ENCODE measurements at places on chromosomes 11 and 22.

DNA sequence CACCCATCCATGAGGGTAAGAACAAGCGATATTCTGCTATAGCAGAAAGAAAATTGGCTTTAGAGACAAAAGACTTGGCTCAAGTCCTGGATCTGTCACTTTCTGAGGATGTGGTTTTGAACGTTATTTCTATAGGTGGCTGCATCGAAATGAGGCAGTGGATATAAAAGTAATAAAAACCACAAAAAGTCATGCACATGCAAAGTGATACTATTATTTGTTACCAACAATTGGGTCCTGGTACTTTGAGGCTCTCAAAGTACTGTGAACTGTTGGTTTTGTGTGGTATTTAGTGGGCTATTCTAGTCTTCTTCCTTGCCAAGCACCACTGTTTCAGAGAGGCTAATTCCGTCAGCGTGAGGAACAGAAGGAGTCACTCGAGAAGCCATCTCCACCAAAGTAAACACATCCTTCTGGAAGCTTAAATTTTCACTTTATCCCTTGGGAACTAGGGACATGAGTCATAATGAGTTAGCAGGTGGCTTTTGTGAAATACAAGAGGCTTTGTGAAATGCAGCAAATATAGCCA is 13.1 kb downstream of the UBASH3B start:
- DNase-seq: no peak

GRCh38 chr11:44868455-44869421 is 81.9 kb downstream of the TP53I11 start:
- DNase-seq: no peak

GRCh38 chr11:107040433-107041087 is 22.3 kb upstream of the GUCY1A2 start:
- DNase-seq: no peak

GRCh38 chr11:106619320-106619990 is 398.8 kb downstream of the GUCY1A2 start:
- no peak for DNase-seq

DNA sequence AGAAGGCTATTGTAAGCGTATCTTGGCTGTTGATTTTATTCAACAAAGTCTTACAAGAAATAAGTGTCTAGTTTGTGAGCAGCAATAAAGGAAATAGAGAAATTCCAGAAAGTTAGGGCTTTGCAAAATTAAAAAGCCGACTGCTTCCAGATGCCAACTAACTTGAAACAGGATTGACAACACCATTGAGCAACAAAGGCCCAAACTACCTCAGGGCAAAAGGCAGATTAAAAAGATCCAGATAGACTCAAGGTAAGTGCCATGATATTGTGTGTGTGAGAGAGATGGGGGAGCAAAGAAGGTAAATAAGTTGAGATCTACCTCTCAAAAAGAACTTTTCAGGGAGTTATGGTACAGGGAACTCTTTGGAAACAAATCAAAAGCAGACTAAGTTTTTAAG is 49.1 kb downstream of the PARVG start:
- no peak for DNase-seq

- no peak for DNase-seq
These were observed 128.8 kb downstream of the ARHGAP42 start for GRCh38 chr11:100815787-100816330.

DNA sequence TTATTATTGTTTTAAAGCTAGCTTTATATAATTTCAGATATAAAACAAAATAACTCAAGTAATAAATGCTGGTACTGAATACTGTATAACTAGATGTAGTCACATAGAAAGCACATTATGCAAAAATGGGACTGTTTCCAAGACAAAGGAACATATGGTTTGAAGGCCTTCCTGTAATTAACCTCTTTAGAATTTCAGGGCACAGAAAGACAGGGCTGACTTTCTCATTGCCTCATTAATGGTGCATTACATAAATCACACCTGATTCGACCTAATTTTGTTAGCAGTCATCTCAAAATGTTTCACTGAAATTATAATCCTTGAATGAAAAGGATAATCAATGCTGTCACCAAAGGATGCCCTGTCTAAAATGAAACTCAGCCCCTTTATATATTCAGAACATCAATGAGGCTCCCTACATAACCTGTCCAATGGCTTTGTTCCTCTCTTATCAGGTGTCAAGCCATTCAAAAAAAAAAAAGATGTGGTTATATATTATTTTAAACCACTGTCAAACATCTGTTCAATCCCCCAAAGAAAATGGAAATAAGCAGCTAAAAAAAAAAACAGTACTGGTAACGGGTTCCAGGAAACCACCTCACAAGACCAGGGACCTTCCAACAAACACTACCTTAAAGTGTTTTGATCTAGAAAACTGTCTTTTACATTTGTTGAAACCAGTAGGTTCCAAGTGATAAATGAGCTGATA is 77.4 kb downstream of the FAM168A start:
- DNase-seq: no peak

- DNase-seq: no peak
These were observed 16.6 kb upstream of the NLRP6 start for GRCh38 chr11:261624-262023.

- DNase-seq: no peak
These were observed 64.2 kb downstream of the CELSR1 start for GRCh38 chr22:46473021-46473779.

- DNase-seq: no peak
These were observed 25.4 kb downstream of the LRRC55 start for GRCh38 chr11:57207168-57207567.

- DNase-seq: no peak
These were observed 9.2 kb upstream of the P2RY6 start for GRCh38 chr11:73262851-73263495.

- peak; percentile 77 for DNase-seq
These were observed 1.8 kb downstream of the IGF2 start for GRCh38 chr11:2137202-2138067.

- DNase-seq: peak; percentile 71
These were observed 307.5 kb downstream of the ETS1 start for GRCh38 chr11:128279866-128280265.

GRCh38 chr11:123056835-123057491 is 5.0 kb downstream of the HSPA8 start:
- no peak for DNase-seq

GRCh38 chr11:119350302-119350701 is 3.8 kb upstream of the MFRP start:
- no peak for DNase-seq

- peak; percentile 61 for DNase-seq
These were observed 335 bp downstream of the TMEM138 start for GRCh38 chr11:61362542-61362875.

DNA sequence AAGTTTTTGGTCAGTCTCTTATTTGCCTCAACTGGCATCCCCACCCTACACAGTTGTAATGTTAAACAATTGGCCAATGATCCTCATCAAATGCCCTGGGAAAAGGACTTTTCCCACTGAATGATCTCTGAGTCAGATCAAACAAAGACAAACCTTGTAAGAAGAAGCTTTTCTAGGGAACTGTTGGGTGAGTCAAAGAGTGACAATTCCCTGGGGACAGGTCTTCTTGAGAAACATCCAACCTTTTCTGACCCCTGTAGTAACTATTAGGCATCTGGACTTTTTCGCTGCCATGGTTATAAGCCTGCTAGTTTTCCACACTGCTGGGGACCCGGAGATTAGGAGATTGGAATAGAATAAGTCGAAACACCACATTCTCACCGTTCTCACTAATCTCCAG is 789.8 kb upstream of the API5 start:
- no peak for DNase-seq

- DNase-seq: no peak
These were observed 142.4 kb downstream of the CACNA1I start for GRCh38 chr22:39712751-39713525.

GRCh38 chr22:43441216-43441615 is 29.4 kb downstream of the MPPED1 start:
- DNase-seq: no peak

DNA sequence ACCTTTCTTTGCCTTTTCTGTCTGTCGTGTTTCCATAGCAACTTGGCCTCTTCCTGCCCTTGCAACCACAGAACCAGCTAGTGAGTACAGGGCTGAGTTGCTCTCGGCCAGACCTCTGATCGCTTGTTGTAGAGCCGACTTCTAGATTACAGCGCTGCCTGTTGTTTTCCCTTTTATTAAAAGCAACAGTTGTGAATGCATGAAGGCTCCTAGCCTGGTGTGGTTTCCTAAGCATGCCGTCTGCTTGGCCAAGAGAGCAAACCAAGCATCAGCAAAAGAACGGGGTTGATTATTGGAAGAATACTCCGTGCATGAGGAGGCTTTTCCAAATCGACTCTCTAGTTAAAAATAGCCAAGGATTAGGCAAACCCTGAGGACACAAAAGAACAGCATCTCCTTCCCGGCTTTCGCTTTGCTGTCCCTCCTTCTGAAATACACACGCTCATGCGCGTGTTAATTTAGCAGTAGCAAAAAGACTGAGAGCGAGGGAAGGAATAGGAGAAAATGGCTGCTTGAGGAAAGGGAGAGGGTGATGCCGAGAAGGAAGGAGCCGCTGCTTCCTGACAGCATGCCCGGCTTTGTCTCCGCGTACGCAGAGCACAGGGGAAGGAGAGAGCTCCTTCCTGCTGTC is 71.5 kb upstream of the TTC12 start:
- peak; percentile 72 for DNase-seq

DNA sequence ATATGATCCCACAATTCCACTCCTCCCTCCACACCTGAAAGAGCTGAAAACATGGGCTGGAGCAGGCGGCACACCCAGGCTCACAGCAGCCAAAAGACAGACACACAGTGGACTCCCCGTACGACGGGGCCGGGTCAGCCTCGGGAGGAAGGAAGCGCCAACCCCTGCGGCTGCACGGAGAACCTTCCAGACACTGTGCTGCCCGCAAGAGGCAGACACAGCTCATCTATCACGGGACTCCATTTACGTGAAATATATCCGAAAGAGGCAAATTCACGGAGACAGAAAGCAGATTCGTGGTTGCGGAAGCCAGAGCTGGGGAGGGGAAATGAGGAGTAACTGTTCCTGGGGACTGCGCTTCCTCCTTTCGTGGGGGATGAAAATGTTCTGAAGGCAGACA is 165.0 kb downstream of the BRD1 start:
- DNase-seq: no peak

DNA sequence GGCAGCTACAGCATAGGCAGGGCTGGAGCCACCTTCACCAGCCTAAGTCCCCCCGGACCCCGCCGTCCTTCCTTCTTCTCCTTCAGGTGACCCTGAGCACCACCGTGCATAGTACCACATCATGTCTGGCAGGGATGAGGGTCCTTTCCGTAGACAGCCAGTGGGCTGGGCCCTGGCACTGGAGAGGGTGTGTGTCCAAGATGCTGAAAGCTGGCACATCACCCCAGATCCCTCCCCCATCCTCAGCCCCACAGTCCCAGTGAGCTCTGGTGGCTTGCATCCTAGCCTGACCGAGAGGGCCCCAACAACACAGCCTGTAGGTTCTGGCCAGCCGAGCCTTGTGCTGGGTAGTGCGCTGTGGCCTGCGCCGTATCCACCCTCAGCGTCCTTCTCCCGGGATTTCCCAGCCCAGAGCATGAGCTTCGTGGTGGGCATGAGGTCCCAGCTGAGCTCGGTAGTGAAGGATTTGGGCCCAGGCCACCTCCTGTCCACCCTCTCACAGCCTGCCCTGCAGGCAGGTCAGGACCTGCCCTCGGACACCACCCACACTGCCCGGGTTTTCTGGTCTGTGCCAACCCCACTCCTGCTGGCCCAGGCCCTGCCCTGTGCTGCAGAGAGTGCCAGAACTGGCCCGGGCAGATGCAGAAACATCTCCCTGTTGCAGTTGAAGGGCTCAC is 1124.3 kb downstream of the BRD1 start:
- DNase-seq: no peak

- peak; percentile 78 for DNase-seq
These were observed 91.5 kb downstream of the ABTB2 start for GRCh38 chr11:34266090-34266912.

- DNase-seq: peak; percentile 40
These were observed 49.7 kb downstream of the CCDC34 start for GRCh38 chr11:27313157-27313821.

- DNase-seq: no peak
These were observed 351.5 kb downstream of the BRD1 start for GRCh38 chr22:49476176-49476575.

GRCh38 chr22:23688121-23688520 is 2.7 kb upstream of the RGL4 start:
- DNase-seq: no peak

DNA sequence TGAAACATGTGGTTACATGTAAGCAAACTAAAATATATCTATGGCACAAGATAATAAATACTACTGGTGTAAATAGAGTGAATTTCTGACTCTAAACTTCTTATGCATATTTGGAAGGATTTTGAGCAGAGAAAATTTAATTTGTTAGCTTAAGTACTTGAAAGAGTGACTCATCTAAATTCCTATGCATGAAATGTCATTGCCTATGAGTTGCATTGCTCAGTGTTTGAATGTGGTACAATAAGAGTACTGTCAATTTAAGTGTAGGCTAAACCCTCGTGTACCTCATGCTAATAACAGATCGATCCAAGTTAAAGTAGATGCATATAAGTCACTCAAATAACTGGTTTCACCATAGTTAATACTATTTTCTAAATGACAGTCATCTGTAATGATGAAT is 5.3 kb upstream of the CARD18 start:
- DNase-seq: peak; percentile 41

DNA sequence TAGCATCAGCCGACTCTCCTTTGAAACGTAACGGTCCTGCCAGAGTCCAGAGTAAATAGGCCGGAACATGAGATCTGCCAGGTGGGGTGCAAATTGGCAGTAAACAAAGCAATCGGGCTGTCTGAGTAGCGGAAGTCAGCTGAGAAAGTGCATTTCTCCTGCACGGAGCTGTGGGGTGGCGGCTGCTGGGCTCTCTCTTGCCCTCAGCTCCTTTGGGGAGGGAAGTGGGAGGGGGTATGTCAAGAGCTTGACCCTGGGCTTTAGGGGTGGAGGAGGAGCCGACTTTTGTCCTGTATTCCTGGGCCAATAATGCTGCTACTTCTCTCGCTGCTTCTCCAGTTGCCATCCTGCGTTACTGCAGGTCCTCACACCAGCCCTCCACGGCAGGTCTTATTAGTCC is 11.6 kb downstream of the GRIK4 start:
- no peak for DNase-seq

DNA sequence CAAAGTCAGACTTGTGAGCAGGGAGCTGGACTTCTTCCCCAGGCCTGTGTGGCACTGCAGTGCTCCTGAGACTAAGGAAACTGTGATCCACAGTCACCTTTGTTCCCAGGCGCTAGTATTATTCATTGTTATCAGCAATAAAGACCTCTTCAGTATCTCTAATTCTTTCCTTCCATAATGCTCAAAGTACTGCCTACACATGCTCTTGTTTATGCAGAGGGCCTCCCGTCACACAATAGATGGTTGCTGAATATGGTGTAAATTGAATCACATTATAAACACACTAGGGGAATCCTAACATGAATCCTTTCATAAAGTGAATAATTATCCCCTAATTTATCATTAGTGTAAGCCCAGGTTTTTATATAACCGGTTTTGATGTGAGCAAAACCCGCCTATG is 493.3 kb downstream of the BUD13 start:
- DNase-seq: no peak

DNA sequence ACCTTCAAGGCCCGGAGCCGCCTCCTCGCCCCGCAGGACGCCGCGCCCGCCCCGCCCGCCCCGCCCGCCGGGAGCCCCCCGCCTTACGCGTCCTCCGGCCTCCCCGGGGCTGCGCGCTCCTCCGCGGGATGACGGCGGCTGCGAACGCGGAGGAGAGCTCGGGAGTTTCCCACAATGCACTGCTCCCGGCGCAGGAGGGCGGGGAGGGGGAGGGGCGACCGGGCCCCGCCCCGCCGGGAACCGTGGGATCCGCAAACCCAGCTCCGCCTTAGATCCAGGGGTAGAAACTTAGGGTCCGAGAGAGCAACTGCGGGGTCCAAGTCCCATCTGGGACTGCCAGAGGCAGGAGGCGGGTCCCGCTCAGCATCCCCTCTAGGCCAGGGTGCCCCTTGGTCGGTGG is at the start of gene CEND1:
Gene CEND1 (minus strand): TSS at position 148 of the 400 bp plus-strand sequence. CDS start 1,514 bp downstream, outside the sequence.
- peak; percentile 88 for DNase-seq

- no peak for DNase-seq
These were observed 24.1 kb downstream of the ADAMTS15 start for GRCh38 chr11:130472434-130472961.

All from GM03348 (cell line).